ENCODE measurements at places on chromosomes 4 and X. TPM values are rescaled to one million over a fixed set of nuclear protein-coding genes. Genes with fewer than 3 reads are reported as not detected.
A peak's percentile ranks its signal among the peaks of the same experiment; 100 is the strongest.

UCHL1 gene
- not detected for polyA plus RNA-seq

DNA sequence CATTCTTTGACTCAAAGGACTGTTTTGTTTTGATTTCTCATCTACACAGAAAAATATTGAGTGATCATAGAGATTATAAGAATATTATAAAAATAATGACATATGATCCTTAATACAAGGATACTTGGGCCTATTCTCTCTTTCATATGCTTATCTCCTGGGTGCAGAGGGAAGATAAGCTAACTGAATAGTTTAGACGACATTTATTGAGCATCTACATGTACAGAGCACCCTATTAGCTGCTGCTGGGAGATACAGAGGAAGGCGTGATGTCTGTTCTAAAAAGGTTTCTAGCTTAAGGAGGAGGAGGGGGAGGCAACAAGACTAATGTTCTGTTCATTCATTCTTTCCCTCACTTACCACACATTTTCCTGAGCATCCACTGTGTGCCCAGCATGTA lies 106.8 kb downstream of the HDAC8 start:
- DNase-seq = no peak

- no peak for DNase-seq
Observed at GRCh38 chrX:39439906-39440798, 638.9 kb downstream of the MID1IP1 start.

DNA sequence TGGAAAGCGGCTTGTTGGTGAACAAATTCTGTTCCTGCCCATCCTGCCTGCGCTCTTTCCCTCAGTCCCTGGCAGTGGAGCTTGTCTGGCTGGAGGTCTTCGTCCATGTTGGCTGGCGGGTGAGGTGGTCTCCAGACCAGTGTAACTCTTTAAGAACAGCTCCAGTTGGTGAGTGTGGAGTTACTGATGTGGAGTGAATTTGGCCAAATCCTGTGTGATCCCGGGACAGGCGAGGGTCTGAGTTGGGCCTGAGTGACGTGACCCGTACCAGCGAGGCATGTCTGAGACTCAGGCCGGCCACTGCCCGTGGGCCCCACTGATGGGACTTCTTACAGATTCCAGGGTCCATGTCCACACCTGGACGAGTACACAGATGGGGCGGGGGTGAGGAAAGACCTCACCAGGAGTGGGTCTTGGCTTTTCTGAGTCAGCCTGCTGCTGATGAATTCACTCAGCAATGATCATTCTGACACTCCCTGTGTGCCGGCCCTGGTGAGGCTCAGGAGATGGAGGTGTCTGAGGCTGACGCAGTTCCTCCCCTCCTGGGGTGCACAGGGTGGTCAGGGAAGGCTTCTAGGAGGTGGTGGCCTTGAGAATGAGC lies 45.5 kb downstream of the PSAPL1 start:
- no peak for DNase-seq

CENPVL3 gene
- polyA plus RNA-seq = not detected

GRCh38 chr4:125497861-125498260 lies 183.1 kb downstream of the FAT4 start:
- no peak for DNase-seq

FATE1 gene
- not detected for polyA plus RNA-seq

FAM184B gene
- not detected for polyA plus RNA-seq

HDX gene
- polyA plus RNA-seq = 0.90 TPM

GRCh38 chrX:136346506-136346905 lies 45.7 kb downstream of the ADGRG4 start:
- no peak for DNase-seq

DNA sequence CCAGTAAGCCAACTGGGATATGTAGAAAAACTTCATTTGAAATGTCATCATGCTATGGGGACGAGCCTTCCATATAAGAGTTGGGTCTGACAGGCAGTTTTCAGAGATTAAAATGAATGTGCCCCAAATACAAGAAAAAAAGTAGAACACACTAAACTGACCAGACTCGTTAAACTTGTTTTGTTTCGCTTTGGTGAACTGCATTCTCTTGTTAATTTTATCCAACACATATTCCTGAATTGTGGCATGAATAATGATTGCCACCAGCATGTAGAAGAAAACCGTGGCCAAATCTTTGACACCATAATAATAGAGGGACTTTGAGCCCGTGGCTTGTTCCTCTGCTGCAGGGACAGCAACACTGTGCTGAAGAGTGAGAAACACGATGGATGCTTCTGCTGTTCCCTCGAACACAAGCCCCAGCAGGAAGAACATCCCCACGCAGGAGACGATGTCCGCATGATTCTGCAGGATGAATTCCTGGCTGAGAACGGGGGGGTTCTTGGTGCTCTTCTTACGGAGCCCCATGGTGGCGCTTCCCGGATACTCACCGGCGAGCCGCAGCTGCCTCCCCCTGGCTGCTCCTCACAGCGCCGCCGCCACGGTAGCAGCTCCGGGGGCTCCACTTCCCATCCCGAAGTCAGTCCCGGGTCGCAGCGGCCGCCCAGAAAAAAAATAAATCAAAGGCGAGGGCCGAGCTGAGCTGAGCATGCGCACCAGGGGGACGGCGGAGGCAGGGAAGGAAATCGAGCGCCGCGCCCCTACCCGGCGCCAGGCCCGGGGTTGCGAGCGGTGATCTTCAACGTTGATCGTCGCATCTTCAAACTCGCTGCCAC lies at the start of gene TRAM1L1:
Gene TRAM1L1, minus strand, starts transcription at position 711 of the 836 bp plus-strand sequence. Its CDS starts 183 bp downstream, at position 528.
- DNase-seq = no peak

GRCh38 chrX:10278716-10279115 lies 121.9 kb downstream of the CLCN4 start:
- DNase-seq = no peak

- DNase-seq = peak; percentile 62
Observed at GRCh38 chr4:3480528-3481112, 17.5 kb downstream of the DOK7 start.

TMEM165 gene
- 31.1 TPM for polyA plus RNA-seq

NEXMIF gene
- polyA plus RNA-seq = not detected

DNA sequence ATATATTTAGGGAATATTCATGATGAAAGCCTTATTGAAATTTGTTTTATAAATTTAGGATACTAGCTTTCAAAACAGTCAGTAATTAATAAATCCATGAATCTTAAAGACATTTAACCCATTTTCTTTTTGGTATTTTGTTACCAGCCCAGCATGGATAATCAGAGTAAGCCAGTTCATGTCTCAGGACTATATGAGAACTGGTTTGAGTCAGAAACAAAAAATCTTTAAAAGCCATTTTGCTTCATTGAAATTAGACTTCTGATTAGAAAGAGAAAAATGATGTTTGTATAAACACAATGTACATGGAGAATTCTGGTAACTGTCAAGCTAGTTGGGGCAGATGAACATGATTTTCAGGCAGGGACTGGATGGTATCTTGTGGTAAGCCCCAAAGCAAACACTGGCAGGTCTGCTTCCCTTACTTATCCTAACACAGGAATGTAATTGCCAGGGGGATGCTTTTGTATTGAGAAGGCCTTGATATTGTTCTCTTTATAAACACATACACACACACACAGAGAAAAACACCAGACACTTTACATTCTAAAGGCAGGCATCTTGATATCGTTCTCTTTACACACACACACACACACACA lies 9.4 kb downstream of the ARHGAP10 start:
- DNase-seq = no peak

GRCh38 chr4:129543299-129543698 lies 447.3 kb downstream of the C4orf33 start:
- no peak for DNase-seq

GRCh38 chrX:6849716-6850414 lies 297.6 kb upstream of the STS start:
- DNase-seq = no peak

TREX2 gene
- polyA plus RNA-seq = 0.77 TPM

GRCh38 chr4:128286474-128287058 lies 1.0 kb downstream of the PGRMC2 start:
- DNase-seq = no peak

DNA sequence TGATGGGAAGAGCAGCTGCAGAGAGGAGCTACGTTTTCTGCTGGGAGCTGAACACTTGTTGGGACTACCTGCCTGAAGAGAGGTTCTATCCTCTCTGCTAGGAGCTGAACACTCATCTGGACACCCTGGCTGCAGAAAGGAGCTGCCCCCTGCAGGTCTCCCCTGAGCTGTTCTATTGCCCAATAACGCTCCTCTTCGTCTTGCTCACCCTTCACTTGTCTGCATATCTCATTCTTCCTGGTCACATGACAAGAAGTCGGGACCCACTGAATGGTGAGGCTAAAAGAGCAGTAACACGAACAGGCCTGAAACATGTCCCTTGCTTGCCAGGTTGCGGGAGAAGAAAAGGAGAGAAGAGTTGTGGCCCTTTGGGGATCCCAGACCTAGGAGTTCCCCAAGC lies 27.8 kb downstream of the NAA11 start:
- no peak for DNase-seq

ARAP2 gene
- polyA plus RNA-seq = 44.2 TPM

IL13RA2 gene
- not detected for polyA plus RNA-seq

PCDH18 gene
- not detected for polyA plus RNA-seq

LRAT gene
- polyA plus RNA-seq = not detected

DNA sequence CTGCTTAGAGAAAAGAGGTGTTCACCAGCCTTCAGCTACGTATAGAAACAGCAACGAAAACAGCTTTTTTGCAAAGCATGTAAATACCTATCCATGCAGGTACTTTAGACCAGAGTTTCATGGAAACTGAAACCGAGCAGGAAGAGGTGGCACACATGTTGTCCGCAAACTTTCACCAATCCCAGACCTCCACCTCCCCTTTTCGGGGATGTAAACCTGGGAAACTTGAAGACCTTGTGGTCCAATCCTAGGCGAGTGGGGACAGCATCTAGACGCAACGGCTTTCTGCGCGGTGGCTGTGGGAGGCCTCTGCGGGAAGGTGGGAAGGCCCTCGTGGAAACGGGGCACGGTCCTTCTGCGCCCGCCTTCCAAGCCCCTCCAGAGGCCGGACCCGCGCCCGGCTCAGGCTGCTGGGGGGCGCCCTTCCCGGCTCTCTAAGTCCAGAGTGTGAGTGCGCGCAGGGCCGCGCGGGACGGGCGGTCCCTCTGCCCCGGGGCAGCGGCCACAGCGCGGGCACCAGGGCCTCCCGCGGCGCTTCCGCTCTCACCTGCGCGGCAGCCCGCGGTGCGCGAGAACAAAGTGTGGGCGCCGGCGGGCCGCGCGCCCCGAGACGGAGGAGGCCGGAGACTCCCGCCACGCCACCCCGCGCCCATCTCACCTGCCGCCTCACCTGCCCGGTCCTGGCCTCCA lies 830 bp upstream of the SHROOM2 start:
- no peak for DNase-seq

GRCh38 chr4:21856301-21856700 lies 92.3 kb downstream of the KCNIP4 start:
- DNase-seq = no peak

- DNase-seq = no peak
Observed at GRCh38 chr4:16959305-16959704, 60.9 kb upstream of the LDB2 start.

NSG1 gene
- polyA plus RNA-seq = 49.8 TPM

SORCS2 gene
- polyA plus RNA-seq = not detected
